Neural progenitor cell (in vitro differentiated cells): ENCODE measurements at places on chromosomes 16 and 17.

GRCh38 chr17:59149051-59149450 is 5.9 kb downstream of the SKA2 start:
- no peak for DNase-seq
- no peaks in the 10 kb centered on the region for H3K27me3 ChIP-seq
- peaks cover 5% of the 10 kb centered on the region for H3K36me3 ChIP-seq

- H3K27me3 ChIP-seq: peaks cover 8% of the 10 kb centered on the region
- peaks cover 53% of the 10 kb centered on the region for H3K4me1 ChIP-seq
These were observed 946.3 kb downstream of the KCNJ2 start for GRCh38 chr17:71115669-71115972.

GRCh38 chr16:50308237-50308965 is 42.0 kb downstream of the ADCY7 start:
- no peaks in the 10 kb centered on the region for H3K36me3 ChIP-seq
- H3K27ac ChIP-seq: no peak overlapping the region
- H3K4me3 ChIP-seq: no peak overlapping the region
- H3K27me3 ChIP-seq: no peaks in the 10 kb centered on the region

- peak; percentile 48 for DNase-seq
- H3K36me3 ChIP-seq: no peaks in the 10 kb centered on the region
- H3K4me3 ChIP-seq: no peak overlapping the region
- H3K27ac ChIP-seq: peak overlapping the region; percentile 10
- H3K4me1 ChIP-seq: peaks cover 47% of the 10 kb centered on the region
These were observed 126.6 kb downstream of the ANKRD11 start for GRCh38 chr16:89363621-89364393.

- DNase-seq: no peak
- H3K4me3 ChIP-seq: peak overlapping the region; percentile 47
These were observed 1.9 kb upstream of the HSF4 start for GRCh38 chr16:67162506-67163163.

GRCh38 chr16:83972256-83973008 is 4.4 kb downstream of the NECAB2 start:
- no peak overlapping the region for H3K4me3 ChIP-seq
- peaks cover 21% of the 10 kb centered on the region for H3K4me1 ChIP-seq
- no peaks in the 10 kb centered on the region for H3K36me3 ChIP-seq
- no peak overlapping the region for H3K27ac ChIP-seq
- no peak for DNase-seq

GRCh38 chr17:1087381-1088241 is 90.7 kb downstream of the TIMM22 start:
- no peak overlapping the region for H3K27ac ChIP-seq
- DNase-seq: peak; percentile 59
- peaks cover 14% of the 10 kb centered on the region for H3K4me1 ChIP-seq
- H3K27me3 ChIP-seq: no peaks in the 10 kb centered on the region

- no peaks in the 10 kb centered on the region for H3K36me3 ChIP-seq
- no peaks in the 10 kb centered on the region for H3K27me3 ChIP-seq
These were observed 496.9 kb upstream of the C16orf82 start for GRCh38 chr16:26569793-26570192.

GRCh38 chr17:50836826-50837225 is 1.4 kb downstream of the WFIKKN2 start:
- H3K36me3 ChIP-seq: no peaks in the 10 kb centered on the region
- H3K4me1 ChIP-seq: peaks cover 25% of the 10 kb centered on the region
- no peak overlapping the region for H3K27ac ChIP-seq
